ENCODE measurements at places on chromosomes 7 and 10. TPM values are rescaled to one million over a fixed set of nuclear protein-coding genes. Genes with fewer than 3 reads are reported as not detected.
A peak's percentile ranks its signal among the peaks of the same experiment; 100 is the strongest.

The ITPRID1 gene
- total RNA-seq: not detected

- no peak for DNase-seq
Observed at GRCh38 chr7:40969641-40970040, 733.2 kb downstream of the INHBA start.

The PGAM2 gene
- total RNA-seq: 12.3 TPM

The IFIT1B gene
- total RNA-seq: not detected

- no peak for DNase-seq
Observed at GRCh38 chr7:82081644-82082224, 311.9 kb upstream of the HGF start.

DNA sequence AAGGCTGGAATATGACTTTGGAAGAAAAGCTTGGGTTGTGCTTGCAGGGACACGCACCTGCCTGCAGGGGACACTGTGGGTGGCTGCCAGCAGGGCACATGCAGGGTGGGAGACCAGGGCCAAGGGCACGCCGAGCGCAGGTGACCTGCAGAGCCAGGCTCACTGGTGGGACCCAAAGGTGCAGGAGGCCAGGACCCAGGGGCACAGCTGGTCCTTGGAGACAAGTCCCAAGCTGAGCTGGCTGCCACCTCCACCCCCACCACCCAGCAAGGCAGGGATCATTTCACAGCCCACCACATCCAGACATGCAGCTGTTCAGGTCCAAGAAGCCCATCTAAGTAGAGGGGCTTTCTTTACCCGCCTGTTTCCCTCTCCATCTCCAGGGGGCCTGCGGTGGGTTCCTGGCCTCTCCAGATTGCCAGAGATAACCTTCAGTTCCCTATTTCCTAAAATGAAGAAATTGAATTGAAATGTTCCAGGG, 13.8 kb upstream of the CLIP2 start:
- no peak for DNase-seq

The SPDYE11 gene
- total RNA-seq: not detected

DNA sequence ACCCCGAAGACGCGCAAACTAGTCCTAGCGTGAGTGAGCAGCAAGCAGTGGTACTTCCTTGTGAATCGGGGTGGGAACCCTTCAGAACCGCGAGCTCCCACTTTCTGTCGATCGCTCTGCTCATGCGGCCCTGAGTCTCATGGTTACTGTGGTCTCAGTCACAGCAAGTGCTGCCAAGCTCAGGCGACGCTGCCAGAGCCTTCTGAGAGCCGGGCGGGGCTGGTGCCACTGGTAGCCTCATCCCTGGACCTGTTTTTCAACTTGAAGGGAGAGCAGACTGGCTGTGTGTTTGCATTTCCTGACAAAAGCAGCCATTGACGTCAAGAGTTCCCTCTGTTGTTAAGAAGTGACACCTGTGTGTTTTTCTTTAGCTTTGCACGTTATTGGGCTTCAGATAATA, 32.9 kb upstream of the BHLHA15 start:
- DNase-seq: peak; percentile 94

The IRF5 gene
- 6.0 TPM for total RNA-seq

GRCh38 chr10:8453587-8453986, 399.1 kb downstream of the GATA3 start:
- DNase-seq: peak; percentile 4

DNA sequence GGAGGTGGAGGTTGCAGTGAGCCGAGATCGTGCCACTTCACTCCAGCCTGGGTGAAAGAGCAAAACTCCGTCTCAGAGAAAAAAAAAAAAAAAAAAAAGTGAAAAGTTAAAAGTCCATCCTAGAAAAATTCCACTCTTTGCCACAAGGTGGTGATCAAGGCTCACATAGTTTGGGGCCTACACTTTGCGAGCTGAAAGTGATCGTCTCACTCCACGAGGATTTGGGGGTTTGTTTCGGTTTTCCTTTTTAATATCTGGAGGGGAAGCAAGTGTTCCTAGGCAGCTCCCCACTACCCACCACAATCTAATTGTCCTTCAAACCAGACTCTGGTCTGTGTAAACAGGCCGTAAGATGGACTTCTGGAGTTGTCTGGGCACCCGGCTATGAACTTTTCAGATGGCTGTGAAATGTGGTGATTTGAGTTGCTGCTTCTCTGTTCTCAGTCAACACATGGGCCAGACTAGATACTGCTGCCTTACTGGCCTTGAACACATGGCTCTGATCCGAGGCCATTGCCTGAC, 27.1 kb downstream of the PRLHR start:
- DNase-seq: peak; percentile 42

Measured in thyroid gland (tissue), 4 donors.